ENCODE measurements at places on chromosomes 5 and 9. TPM values are rescaled to one million over a fixed set of nuclear protein-coding genes. Genes with fewer than 3 reads are reported as not detected.
A peak's percentile ranks its signal among the peaks of the same experiment; 100 is the strongest.

DNA sequence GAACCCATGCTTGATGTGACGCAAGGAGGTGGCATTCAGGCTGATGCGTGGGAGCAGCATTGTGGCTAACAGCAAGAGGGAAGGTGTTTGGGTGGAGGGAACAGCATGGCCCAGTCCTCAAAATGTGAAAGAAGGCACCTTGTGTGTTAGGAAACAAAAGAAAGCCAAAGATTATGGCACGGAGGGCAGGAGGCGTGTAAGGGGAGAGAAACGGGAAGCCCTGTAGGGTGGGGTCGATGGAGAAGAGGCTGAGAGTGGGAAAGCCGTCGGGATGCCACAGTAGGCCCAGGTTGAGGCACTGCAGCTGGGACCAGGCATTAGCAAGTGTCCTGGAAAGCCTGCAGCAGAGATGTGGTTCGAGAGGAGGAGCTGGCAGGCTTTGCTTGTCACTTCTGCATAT is 241.1 kb downstream of the GADD45G start:
- ATAC-seq = no peak

DNA sequence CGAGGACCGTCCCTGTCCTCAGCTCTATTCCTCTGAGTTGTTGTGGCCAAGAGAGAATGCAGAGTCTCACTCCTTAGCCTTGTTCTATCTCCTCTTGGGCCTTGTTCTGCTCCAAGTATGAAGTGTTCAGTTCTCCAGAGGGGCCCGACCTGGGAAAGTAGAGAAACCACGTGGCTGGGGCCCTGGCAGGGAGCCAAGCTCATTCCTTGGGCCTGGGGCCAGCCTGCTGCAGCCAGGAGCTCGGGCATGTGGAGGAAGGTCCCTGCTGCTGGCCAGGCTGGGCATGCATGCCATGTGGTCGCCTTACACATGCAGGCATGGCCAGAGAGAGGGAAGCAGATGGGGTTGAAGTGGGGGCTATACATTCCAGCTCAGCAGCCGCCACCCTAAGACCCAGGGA is 60.7 kb downstream of the COL27A1 start:
- ATAC-seq = peak; percentile 40

DNA sequence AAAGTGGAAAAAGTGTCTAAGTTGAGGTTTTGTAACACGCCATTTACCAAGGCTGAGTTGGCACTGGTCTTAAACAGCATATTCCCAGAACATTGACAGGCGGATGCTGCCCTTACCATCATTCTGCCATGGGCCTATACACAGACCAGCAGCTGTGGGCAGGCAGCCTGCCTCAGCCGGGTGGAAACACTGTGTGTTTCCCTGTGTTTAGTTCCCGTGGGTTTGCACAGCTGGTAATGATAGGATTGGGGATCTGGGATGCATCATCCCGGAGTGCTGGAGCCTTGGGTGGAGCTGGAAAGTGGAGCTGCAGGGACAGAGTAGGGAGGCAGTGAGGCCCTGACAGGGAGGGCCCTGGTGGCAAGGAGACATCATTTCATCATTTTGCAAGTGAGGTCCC is 5.5 kb upstream of the FGD3 start:
- ATAC-seq = no peak

DNA sequence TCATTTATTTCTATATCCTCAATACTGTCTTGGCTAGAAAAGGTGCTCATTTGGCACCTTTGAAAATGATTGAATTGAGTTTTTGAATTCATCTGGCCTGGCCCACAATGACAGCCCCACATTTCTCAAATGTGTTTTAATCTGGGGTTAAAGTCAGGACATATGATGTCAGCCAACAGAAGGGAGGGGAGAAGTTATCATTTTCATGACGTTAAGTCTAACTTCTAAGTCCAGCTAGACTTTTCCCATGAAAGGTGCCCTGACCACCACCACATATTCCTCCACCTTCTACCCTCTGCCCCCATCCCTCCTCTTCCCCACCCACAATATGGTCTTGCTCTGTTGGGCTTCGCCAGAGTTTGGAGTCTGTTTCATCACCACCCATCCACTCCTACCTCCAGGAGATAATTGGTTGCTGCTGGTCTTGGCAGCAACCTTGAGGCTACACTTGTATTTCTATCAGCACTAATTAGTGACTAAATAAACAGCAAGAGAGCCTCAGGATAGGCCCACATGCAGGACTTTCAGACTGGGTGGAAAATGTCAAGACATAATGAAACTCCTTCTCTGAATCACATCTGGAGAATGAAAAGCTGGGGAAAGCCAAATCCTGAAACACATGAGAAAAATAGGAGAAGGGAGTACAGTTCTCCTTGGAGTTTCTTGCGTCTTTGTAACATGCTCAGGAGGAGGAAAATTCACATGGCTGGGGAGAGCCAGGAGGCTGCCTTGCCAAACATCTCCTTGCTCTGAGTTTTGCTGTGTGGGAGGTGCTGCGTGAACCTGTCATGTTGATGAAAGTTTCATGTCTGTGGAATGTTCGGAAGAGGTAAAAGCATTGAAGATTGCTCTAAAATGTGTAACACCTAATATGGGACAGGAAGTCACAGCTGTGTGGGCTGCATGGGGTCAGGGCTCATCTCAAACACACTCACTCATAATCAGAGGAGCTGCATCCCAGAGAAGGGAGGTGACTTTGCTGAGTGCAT is 544.7 kb upstream of the KLF4 start:
- no peak for ATAC-seq

GRCh38 chr5:40552981-40553380 is 126.7 kb upstream of the PTGER4 start:
- no peak for ATAC-seq

GRCh38 chr5:140923601-140924000 is 2.5 kb upstream of the PCDHAC1 start:
- no peak for ATAC-seq

GRCh38 chr5:535846-536698 is 11.8 kb upstream of the SLC9A3 start:
- ATAC-seq = peak; percentile 67

GRCh38 chr9:120436983-120437475 is 142.9 kb downstream of the CDK5RAP2 start:
- no peak for ATAC-seq

DNA sequence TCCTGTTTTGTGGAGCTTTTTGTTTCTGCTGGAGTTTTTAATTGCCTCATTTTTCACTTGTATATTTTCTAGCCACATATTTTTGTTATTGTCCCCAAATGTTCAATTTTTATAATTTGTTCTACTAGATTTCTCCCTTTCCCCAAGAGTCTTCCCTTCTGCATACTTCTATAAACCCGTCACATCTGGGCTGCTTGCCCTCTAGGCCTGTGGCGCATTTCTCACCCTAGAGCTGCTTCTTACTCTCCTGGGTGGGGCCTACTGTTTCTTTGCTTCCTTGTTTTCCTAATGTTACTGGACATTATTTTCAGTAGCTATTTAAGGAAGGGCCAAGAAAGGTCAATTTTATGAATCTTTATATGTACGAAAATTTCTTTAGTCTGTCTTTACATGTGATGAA is 51.5 kb downstream of the NXNL2 start:
- ATAC-seq = peak; percentile 81

GRCh38 chr5:142670804-142671203 is 15.1 kb downstream of the FGF1 start:
- ATAC-seq = no peak

Gene FOXD4L6
- not detected for total RNA-seq

Gene TRIP13
- 18.7 TPM for total RNA-seq

Gene ERMP1
- total RNA-seq = 5.7 TPM

Gene SPATA31E1
- 0.16 TPM for total RNA-seq

Gene OXCT1
- 41.9 TPM for total RNA-seq

Gene PPP3R2
- 1.5 TPM for total RNA-seq

Gene LCN1
- not detected for total RNA-seq

Gene FAM200C
- 10.4 TPM for total RNA-seq

All from motor neuron (in vitro differentiated cells).